Left ventricle myocardium superior (tissue), 1 donor: ENCODE measurements at places on chromosomes 7 and 10. TPM values are rescaled to one million over a fixed set of nuclear protein-coding genes. Genes with fewer than 3 reads are reported as not detected.

The HMX2 gene
- not detected for total RNA-seq

The PDE1C gene
- total RNA-seq = 192 TPM

The KCND2 gene
- total RNA-seq = 0.07 TPM

The MRPL32 gene
- 68.7 TPM for total RNA-seq

The ODAD2 gene
- total RNA-seq = 0.42 TPM

The MARVELD1 gene
- 7.1 TPM for total RNA-seq

The ACSM6 gene
- not detected for total RNA-seq

The LIMK1 gene
- 9.4 TPM for total RNA-seq

The SFRP5 gene
- 1.3 TPM for total RNA-seq

The GTPBP10 gene
- 25.9 TPM for total RNA-seq

The EPHB6 gene
- total RNA-seq = 3.9 TPM

The FAM53B gene
- total RNA-seq = 45.3 TPM

The C10orf143 gene
- 1.3 TPM for total RNA-seq

The CELF2 gene
- 68.3 TPM for total RNA-seq

The SIRT1 gene
- 16.5 TPM for total RNA-seq

The PDLIM1 gene
- total RNA-seq = 231 TPM

The GALNT17 gene
- total RNA-seq = 57.9 TPM

The EIF5AL1 gene
- 0.12 TPM for total RNA-seq

The DDX21 gene
- total RNA-seq = 20.0 TPM

The TMEM60 gene
- 8.1 TPM for total RNA-seq

The LRIT1 gene
- total RNA-seq = not detected

The TMEM273 gene
- total RNA-seq = 17.6 TPM

The AFAP1L2 gene
- 4.5 TPM for total RNA-seq

The GIMAP6 gene
- 31.5 TPM for total RNA-seq

The ERVW-1 gene
- total RNA-seq = not detected

The TMEM213 gene
- total RNA-seq = not detected

The C10orf53 gene
- not detected for total RNA-seq

The GOLGA7B gene
- total RNA-seq = not detected

The MUC3A gene
- total RNA-seq = 0.57 TPM

The TFR2 gene
- not detected for total RNA-seq

The PLCE1 gene
- total RNA-seq = 4.6 TPM

The TLX1 gene
- total RNA-seq = not detected

The LIPF gene
- not detected for total RNA-seq

The SHH gene
- total RNA-seq = not detected

The CDHR3 gene
- total RNA-seq = 0.89 TPM

The FAM24B gene
- total RNA-seq = 0.47 TPM

The SPAM1 gene
- not detected for total RNA-seq

The PRPS1L1 gene
- total RNA-seq = not detected

The STRIP2 gene
- 23.3 TPM for total RNA-seq

The RET gene
- total RNA-seq = 8.4 TPM

The SPDYE2 gene
- not detected for total RNA-seq

The SKIDA1 gene
- total RNA-seq = 3.6 TPM

The LIPN gene
- 0.22 TPM for total RNA-seq

The TRIM50 gene
- total RNA-seq = 0.30 TPM

The NCF1 gene
- total RNA-seq = 3.9 TPM

The AKR1D1 gene
- not detected for total RNA-seq

The EPHB4 gene
- 22.7 TPM for total RNA-seq

The CAV2 gene
- 204 TPM for total RNA-seq
